ENCODE measurements at places on chromosomes 2 and 18.

DNA sequence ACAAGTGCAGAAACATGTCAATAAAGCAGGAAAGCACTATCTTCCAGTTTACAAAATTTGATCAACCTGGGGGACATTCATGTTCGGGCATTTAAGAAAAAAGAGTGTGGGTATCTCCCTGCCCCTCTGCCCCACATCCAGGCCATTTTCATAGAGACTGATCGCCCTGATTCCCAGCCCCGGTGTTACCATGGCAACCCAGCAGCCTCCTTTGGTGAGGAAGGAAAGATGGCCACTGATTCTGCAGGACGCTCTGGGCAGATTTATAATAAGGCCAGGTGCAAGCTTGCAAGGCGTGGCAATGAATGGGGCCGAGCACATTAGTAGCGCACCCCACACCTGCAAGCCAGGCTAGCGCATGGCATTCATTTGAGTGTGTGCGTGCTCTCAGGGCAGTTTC is 36.7 kb upstream of the ARL4C start:
- DNase-seq = no peak

- DNase-seq = peak; percentile 99
These were observed 193.8 kb upstream of the RND3 start for GRCh38 chr2:150681120-150681804.

- no peak for DNase-seq
These were observed 111.6 kb downstream of the SLC4A3 start for GRCh38 chr2:219739066-219739465.

DNA sequence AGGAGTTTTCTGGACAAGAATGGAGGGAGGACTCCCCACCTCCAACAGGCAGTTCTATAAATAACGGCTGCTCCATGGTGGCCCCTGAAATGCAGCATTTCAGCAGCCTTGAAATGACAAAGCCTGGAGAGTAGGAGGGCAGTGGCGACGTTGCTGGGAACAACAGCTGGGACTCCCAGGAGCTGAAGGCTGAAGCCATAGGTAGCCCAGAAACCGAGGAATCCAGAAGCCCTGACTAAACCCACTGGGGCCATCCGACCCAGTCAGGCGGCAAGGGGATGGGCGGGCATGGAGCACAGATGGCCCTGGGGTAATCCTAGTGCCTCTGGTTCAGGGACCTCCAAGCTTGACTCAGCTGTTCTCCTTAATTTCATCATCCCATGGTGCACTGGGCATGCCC is 9.0 kb downstream of the PRKAG3 start:
- DNase-seq = no peak

GRCh38 chr2:42744545-42745082 is 19.3 kb downstream of the OXER1 start:
- no peak for DNase-seq
